Daoy (cell line): ENCODE measurements at places on chromosomes 11 and 22. TPM values are rescaled to one million over a fixed set of nuclear protein-coding genes. Genes with fewer than 3 reads are reported as not detected.
A peak's percentile ranks its signal among the peaks of the same experiment; 100 is the strongest.

DDX25 gene
- total RNA-seq: 0.74 and 2.3 TPM in 2 replicates

FOLR1 gene
- total RNA-seq: not detected in 2 replicates

FAT3 gene
- total RNA-seq: 1.1 and 1.5 TPM in 2 replicates

CASP12 gene
- total RNA-seq: not detected in 2 replicates

SEZ6L gene
- not detected in 2 replicates for total RNA-seq

NCR3LG1 gene
- 0.69 and 1.5 TPM in 2 replicates for total RNA-seq

LRP5 gene
- total RNA-seq: 13.8 and 17.2 TPM in 2 replicates

MAJIN gene
- not detected in 2 replicates for total RNA-seq

GRCh38 chr11:69409812-69410645, 71.4 kb upstream of the LINC01488 start:
- peak; percentile 39 for DNase-seq

- no peak for DNase-seq
Measured at GRCh38 chr22:31337178-31337577, 9.0 kb downstream of the PATZ1 start.

GRCh38 chr11:92801685-92802084, 167.8 kb upstream of the MTNR1B start:
- no peak for DNase-seq

DNA sequence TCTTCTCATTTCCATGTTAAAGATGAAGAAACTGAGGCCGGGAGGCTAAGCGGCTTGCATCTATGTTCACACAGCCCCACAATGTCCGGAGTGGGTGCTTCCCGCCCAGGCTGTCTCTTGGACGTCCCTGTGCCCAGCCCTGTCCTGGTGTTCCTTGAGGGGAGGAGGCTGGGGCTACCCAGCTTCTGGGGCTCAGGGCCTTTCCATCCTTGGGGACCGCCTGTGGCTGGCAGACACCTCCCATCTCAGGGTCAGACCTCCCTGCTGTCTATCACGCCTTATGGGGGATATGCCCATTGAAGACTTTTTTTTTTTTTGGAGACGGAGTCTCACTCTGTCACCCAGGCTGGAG, 95.5 kb downstream of the WNT7B start:
- no peak for DNase-seq

GRCh38 chr11:73162196-73162740, 20.1 kb upstream of the FCHSD2 start:
- no peak for DNase-seq

DNA sequence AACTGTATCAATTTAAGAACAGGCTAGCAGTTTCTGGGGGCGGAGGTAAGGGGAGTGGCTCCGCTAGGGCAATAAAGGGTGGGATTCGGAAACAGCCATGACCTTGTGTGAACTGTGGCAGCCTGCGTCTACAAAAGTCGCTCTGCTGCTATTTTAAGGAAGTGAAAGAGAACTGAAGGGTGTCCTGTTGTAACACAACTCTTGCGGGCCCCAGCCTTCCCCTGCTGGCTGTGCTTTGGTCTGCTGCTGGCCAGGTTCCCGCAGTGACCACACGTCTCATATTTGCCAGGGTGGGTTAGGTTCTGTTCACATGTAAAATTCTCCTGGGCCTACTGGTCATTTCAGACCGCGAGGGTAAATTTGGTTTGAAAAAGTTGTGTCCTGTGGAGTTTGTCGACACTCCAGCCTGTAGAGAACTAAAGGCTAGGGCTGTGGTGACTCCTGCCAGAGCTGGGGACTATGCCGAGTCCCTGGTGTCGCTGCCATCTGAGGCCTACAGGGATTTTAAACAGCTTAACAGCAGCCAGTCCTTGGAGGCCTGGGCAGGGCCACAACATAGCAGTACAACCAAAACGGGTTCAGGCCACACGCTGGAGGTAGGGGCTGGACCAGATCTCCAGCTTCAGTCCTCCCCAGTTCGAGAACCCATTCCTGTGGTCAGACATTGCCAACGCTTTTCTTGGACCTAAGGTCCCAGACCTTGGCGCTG, 1.1 kb upstream of the PPFIBP2 start:
- peak; percentile 18 for DNase-seq

DNA sequence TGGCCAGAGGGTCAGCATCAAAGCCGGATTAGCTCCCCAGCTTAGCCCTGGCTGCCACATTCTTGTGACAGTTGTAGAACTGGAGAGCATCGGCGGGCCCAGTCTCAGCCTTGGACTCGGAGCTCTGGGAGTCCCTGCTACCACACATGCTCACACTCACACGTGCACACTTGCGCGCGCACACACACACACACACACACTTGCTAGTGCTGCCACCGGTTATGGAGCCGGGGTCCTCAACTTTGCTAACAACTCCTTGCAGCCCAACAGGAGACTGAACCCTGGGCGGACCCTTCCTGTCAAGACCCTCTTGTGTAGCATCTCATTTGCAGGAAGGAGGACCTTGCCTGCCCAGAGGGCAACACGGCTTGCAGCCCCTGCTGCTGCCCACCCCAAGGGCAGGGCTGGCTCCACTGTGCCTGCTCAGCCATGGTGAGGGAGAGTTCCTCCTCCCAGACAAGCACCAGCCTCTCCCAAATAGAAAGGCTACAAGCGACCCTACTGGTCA, 107.6 kb downstream of the WNT7B start:
- no peak for DNase-seq

GRCh38 chr11:36360826-36361415, 64.8 kb downstream of the PRR5L start:
- DNase-seq: no peak

- no peak for DNase-seq
Measured at GRCh38 chr11:76662656-76663485, 7.7 kb downstream of the LRRC32 start.

DNA sequence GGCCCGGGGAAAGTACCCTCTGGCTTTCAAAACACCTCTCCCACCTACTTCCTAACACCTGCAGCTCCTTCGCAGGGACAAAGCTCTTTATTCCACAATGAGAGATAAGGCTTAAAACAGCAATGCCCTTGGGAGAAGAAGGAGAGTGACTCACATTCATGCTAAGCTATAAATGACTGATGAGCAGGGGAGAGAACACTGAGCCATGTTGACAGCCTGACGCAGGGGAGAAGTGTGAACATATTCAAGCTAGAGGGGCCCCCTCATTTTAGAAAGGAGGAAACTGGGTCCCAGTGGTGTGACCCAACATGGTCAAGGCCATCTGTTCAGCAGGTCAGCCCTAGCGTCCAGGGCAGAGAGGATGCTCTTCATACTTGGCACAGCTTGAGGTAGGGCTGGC, 171.8 kb downstream of the DSCAML1 start:
- DNase-seq: peak; percentile 31

- DNase-seq: no peak
Measured at GRCh38 chr11:100927579-100927978, 202.0 kb downstream of the PGR start.

DNA sequence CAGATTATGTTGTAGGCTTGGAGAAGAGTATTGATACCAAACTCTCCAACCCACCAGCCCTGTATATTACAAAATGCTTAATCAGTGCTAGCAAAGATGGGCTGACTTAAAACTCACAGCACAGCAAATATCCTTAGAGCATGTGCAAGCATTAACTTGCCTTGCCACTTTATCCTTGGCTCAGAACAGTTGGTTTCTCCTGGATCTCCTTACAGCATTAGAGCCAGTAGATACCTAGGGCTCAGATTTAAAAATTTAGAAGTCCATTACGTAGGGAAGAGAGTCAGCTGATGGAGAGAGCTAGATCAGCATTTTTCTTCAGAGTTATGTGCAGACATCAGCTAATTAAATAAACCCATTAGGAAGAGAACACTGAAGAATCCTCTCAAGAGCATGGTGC, 198.5 kb upstream of the ZBED5 start:
- DNase-seq: no peak

GRCh38 chr11:1302041-1302460, 7.4 kb downstream of the TOLLIP start:
- no peak for DNase-seq

- no peak for DNase-seq
Measured at GRCh38 chr22:23837911-23838680, 710 bp downstream of the DERL3 start.

DNA sequence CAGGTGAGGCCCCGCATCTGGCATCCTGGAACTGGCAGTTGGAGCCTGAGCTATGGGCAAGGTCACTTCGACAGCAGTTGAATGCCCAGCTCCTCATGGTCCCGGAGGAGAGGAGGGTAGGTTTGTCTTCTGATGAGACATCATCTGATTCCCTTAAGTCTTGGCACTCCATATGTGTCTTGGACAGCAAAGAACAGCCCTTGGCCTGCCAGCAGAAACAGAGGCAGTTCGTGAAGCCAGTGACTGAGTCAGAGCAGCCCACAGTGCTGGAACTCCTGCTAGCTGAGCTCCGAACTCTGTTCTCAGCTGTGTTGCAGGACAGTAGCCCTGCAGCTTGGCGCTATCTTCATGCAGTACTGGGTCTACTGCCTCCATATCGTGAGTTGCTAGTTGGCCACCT, 1.0 kb downstream of the DNHD1 start:
- DNase-seq: no peak

GRCh38 chr11:134737563-134738510, 325.8 kb upstream of the B3GAT1 start:
- no peak for DNase-seq

DNA sequence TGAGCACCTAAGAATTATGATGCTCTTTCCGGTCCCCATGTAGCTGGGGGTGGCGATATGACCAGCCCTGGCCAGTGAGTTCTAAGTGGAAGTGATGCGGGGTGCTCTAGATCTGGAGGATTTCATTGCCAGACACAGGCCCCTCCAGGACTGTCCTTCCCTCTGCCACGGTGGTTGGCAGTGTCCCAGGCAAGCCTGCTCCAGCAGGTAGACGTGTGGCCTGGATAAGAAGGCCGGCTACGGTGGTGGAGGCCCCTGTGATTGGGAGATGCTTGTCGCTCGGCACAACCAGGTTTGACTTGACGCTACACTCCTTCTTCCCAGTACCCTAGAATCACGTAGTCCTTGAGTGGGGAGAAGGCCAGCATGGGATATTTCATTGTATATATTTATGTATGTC, 9.1 kb upstream of the ARHGAP8 start:
- no peak for DNase-seq

DNA sequence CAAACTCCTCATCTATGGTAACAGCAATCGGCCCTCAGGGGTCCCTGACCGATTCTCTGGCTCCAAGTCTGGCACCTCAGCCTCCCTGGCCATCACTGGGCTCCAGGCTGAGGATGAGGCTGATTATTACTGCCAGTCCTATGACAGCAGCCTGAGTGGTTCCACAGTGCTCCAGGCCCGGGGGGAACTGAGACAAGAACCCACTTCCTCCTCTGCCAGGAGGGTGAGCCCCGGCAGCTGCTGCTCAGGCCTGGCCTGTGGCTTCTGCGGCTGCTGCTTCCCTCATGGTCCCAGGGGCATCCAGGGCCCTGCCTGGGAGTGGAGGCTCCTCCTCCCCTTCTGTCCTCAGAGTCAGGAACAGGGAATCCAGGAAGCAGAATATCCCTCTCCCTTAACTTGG, 98.4 kb downstream of the ZNF280B start:
- DNase-seq: peak; percentile 40

DNA sequence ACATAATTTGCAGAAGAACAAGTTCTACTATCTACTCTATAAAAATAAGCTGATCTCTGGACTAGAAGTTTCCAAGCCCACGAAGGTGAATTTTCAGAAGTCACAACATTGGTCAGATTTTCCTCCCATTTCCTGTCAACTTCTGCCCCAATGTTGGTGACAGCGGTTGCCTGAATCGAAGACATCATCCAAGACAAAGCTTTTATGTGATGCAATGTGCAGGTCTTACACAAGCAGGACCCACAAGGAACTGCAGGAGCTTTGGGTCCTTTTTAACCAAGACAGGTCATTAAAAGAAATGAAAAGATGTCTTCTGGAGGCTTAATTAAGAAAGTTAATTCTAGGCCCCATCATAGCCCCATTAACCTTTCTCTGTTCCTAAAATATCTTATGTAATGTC, 125.6 kb upstream of the BLID start:
- DNase-seq: no peak

DNA sequence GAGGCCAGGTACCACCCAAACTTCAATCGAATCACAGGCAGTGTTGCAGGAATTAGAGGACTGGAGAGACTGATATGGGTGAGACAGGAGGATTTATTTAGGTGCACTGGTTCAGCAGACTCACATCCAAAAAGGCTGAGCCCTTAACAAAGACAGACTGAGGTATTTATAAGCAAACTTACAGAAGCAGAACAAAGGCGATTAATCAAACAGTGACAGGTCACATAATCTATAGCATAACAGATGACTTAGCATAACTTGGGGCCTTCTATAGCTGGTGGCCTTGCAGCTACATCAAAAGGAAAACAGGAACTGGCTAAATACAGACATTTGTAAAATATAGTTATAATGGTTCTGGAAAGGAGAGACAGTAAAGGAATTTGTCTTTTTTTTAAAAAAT, 2.1 kb downstream of the APOBEC3B start:
- DNase-seq: no peak

DNA sequence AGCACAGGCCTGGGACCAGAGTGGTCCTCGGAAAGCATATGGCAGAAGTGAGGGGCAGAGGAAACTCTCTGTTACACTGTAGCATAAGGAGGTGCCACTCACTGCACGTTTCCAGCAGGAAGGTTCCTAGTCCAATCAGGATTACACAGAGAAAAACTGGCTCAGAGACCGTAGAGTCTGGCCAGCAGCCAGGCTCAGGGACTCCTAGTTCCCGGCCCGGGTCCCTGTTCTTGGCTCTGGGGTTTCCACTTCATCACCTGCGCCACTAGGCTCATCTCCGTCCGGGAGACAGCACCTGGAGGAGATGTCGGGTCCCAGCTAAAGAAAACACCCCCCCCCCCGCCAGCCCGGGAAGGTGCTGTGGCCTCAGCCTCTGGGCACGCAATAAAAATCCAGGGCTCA, 1.1 kb downstream of the TTLL12 start:
- peak; percentile 39 for DNase-seq

- peak; percentile 35 for DNase-seq
Measured at GRCh38 chr22:20436768-20437612, 635 bp downstream of the SCARF2 start.

- no peak for DNase-seq
Measured at GRCh38 chr22:50186181-50186714, 535 bp downstream of the TRABD start.

DNA sequence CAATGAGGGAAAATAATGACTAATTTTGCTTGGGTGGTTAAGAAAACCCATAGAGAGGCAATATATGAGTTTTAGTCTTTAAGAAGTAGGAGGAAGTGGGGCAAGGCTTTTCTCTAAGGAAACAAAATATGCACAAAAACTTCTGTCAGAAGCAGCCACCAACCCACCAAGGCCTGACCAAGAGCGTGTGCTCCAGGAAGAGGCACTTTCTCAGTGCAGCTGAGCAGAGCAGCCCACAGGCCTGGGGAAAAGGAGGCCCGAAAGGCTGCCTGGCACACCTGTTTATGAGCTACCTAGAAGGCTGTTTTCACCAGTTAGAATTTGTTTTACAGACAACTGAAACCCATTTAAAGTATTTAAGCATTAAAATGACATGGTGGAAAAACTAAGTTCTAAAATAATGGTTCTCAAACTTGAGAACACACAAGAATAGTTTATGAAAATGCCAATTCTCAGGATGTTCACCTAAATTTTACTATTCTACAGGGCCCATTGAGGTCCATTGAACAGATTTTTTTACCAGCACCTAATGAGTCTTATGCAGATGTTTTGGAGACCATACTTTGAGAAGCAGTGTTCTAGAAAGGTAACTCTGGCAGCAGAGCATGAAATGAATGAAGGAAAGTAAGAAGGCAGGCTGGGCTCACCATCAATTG, 160.5 kb upstream of the DDI1 start:
- no peak for DNase-seq

GRCh38 chr22:38104084-38104483, 6.4 kb downstream of the BAIAP2L2 start:
- no peak for DNase-seq

GRCh38 chr11:66745356-66746235, 16.6 kb upstream of the SPTBN2 start:
- peak; percentile 25 for DNase-seq

- DNase-seq: no peak
Measured at GRCh38 chr11:12100841-12101242, 9.5 kb upstream of the MICAL2 start.
